ENCODE measurements at places on chromosomes 12 and 14. TPM values are rescaled to one million over a fixed set of nuclear protein-coding genes. Genes with fewer than 3 reads are reported as not detected.

HNF1A gene
- total RNA-seq = not detected

BDKRB2 gene
- 1.3 TPM for total RNA-seq

DNA sequence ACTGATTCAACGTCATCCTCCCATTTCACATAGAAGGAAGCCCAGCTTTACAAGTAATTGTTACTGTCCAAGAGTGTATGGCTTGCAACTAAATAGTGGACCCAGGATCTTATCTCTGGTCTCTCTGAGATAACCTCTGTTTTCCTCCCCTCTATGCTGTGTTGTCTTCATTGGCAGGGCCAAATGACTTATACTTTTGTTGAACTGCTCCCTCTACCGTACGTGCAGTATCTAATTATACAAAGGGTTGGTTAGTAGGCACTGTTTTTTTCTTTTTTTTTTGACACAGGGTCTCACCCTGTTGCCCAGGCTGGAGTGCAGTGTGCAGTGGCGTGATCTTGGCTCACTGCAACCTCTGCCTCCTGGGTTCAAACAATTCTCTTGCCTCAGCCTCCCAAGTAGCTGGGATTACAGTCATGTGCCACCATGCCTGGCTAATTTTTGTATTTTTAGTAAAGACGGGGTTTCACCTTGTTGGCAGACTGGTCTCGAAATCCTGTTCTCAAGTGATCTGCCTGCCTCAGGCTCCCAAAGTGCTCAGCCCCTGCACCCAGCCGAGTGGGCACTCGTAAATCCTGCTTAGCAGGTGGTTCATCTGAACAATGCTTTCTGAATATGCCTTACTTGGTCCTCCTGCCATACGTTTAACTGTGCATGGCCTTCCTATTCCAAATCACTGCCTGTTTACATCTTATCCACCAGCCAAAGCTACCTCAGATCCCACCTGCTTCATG lies 162.1 kb downstream of the ADCK1 start:
- DNase-seq = no peak

DNA sequence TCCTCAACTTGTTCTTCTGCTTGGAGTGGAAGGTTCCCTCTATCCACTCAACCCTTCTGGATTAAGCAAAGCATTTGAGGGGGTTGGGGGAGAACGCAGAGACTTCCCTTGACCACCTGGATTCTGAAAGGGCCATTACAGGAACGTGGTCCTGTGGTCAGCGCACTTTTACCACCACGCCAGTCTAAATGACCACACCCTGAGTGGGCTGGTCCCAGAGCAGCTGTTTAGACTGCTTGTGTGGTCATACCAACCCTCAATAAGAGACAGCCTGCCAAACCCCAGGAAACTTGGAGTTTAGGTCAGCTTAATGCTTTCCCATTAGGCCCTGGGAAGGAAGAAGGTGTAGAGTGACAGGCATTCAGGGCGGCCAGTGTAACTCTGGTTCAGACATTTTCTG lies 165.5 kb upstream of the ATP2B1 start:
- no peak for DNase-seq

DNA sequence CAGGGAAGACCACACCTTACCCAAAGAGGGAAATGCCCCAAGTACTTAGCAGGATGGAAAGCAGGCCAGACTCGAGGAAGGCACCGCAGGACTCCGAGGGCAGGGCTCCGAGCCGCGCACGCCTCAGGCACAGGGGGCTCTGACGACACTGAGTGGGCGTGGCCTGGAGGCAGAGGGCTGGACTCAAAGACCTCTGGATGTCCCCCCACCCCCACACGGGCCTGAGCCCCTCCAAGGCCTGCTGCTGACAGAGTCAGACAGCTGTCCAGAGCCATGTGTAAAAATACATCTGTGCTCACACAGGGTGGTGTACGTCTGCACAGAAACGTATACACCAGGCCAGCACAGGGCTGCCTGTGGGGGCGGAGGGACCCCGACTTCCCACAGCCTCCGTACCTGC lies 1.4 kb downstream of the AKT1 start:
- DNase-seq = peak; percentile 99
